ENCODE measurements at places on chromosomes 7 and 10.

DNA sequence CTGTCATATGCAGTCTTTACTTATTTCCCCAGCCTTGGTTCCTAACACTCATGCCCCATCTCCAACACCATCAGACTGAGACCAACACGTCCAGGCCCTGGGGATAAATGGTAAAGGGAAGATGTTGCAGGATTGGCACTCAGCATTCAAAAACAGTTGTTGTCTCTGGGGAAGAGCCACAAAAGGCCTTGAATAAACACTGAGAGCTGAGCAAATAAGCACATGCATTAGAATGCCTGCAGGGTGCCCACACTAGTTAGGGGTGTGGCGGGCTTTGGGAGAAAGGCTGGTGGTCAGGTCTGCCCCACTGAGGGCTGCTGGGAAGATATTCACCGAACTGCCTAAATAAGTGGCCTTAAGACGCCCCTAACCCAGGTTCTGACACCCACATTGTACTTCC lies 391.0 kb downstream of the GFRA1 start:
- DNase-seq: no peak

GRCh38 chr7:12728192-12728538 lies 40.7 kb downstream of the ARL4A start:
- no peak for DNase-seq

- DNase-seq: no peak
Observed at GRCh38 chr10:119205894-119206602, 1.3 kb upstream of the GRK5 start.

DNA sequence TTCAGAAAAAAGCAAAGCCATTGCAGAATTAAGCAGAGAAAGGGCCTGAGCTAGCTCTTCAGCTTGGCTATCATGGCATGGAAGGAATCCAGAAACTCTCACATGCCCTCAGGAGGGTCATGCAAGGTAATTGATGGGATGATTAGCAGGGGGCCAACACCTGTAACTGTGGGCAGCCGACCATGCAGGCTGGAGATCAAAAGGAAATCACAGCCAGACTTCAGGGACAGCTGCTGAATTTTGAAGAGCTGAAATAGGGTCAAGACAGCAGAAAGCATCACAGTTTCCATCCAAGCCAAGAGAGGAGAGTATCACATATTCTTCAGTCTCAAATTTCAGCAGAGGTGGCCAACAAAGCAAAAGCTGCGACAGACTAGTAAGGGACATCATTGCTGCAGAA lies 239.6 kb upstream of the STEAP1 start:
- DNase-seq: no peak

DNA sequence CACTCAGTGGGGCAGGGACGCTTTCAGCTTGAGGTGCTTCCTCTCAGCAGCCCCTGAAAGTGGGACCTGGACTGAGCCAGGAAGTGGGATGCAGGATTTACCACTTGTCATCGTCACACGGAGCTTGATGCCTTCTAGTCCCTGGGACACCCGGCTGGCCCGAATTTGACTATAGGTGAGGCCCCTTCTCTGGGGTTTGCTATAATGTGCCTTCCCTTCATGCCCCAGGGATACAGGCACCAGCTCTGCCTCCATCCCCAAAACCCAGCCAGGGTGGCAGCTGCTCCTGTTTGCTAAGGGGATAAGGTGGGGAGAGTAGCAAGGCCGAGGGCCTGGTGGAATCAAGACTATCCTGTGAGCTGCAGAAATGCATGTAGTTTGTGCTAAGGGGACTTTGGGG lies 235.0 kb downstream of the GLRX3 start:
- no peak for DNase-seq

DNA sequence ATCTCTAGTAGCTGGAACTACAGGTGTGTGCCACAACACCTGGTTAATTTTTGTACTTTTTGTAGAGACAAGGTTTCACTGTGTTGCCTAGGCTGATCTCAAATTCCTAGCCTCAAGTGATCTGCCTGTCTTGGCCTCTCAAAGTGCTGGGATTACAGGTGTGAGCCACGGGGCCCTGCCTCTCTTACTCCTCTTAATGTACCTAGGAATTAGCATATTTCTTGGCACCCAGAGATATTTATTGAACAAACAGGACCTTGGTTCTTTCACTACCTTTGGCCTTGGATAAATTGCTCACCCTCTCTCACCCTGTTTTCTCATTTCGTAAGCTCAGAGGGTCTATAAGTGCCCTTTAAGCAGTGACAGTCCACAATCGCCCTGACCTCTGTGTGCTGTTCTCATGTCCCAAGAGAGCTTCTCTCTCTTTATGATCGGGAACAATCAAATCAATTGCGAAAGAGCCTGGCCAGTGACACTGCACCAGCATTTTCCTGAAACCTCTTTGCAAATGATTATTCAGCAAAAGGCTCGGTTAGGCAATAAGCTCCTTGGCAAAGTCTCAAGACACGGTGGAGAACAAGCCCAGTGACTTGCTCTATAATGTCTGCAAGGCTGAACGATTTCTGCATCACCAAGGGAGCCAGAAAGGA lies 117.7 kb downstream of the APBB1IP start:
- no peak for DNase-seq

DNA sequence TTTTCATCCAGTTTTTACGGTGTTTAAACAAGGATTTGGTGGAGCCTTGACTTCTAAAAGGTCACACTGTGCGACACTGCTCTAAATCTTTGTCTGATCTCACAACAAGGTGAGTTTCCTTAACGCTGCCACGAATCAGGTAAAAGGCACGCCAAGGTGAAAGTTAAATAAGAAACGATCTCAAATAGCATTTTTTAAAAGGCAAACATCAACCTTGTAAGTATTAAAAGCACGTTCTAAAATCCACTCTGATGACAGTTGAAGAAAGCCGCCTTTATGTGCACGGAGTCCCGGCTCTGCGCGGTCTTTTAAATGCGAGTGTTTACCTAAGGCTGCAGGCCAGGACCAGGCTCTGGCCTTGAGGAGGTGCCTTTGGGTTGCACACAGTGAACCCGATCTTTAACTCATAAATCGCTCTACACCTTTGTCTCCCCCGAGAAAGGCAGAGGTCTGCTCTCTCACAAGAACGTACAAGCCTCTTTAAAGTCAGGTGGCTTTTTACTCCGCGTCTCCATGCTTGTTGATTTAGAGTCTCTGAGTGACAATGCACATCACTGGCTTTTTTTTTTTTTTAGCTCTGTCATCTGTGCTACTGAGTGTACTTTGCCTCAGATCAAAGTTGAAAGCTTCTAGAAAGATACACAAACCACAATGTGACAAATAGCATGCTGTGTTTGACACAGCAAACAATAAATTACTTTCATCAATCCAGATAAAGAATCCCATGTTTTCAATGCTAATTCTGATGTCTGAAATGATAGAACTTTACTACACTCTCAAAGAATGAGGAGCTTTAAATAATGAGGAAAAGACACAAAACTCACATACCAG lies 25.9 kb upstream of the RNF32 start:
- DNase-seq: no peak

GRCh38 chr7:127629268-127629854 lies 11.4 kb upstream of the PAX4 start:
- no peak for DNase-seq

- DNase-seq: no peak
Observed at GRCh38 chr10:92207061-92207460, 83.8 kb downstream of the CPEB3 start.

- no peak for DNase-seq
Observed at GRCh38 chr7:111841596-111842205, 279.4 kb upstream of the IMMP2L start.

DNA sequence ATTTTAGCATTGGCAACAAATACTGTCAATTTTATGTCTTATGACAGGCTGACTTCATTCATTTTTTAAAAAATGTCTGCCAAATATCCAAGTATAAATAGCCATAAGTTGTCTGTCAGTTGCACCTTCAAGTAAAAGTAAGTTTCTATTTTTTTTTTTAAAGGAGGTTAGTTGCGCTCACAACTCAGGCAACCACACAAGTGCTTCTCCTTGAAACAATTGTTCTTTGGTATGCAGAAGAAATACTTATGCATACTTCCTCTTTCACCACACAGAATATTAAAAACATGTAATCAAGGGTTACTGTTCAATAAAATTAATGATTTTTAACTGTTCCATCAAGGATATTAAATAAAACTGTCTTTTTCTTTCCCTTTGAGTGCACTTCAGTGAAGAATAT lies 97.9 kb downstream of the RTKN2 start:
- DNase-seq: no peak

GRCh38 chr10:62230344-62231121 lies 38.1 kb downstream of the RTKN2 start:
- DNase-seq: no peak

DNA sequence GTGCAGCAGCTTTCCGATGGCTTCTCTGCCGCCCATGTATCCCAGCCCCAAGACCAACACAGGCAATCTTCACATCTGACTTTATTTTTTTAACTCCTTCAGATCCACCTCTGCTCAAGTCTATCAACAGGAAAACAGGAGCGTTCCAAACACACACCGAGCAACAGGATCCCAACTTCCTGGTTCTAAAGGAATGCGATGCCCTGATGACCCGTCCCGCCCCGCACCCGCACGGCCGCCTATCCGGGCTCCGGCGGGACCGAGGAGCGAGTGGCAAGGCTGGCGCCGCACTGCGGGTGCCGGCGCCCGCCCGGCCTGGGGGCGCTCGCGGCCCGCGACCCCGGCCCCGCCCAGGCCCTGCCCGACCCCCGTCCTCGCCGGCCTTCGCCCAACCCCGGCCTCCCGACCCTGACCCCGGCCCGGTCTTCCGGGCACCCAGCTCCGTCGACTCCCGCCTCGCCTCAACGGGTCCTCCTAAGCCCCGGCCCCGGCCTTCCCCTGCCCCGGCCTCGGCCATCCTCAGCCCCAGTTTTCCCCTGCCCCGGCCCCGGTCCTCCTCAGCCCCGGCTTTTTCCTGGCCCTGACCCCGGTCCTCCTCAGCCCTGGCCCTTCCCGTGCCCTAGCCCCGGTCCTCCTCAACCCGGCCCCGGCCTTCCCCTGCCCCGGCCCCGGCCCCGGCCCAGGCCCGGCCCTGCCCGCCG lies 730 bp downstream of the LARP4B start:
- no peak for DNase-seq

GRCh38 chr10:86225103-86225782 lies 141.4 kb downstream of the GRID1 start:
- no peak for DNase-seq

- DNase-seq: no peak
Observed at GRCh38 chr7:6250364-6250833, 22.0 kb downstream of the CYTH3 start.

GRCh38 chr10:125691160-125691981 lies 8.4 kb upstream of the TEX36 start:
- DNase-seq: no peak

DNA sequence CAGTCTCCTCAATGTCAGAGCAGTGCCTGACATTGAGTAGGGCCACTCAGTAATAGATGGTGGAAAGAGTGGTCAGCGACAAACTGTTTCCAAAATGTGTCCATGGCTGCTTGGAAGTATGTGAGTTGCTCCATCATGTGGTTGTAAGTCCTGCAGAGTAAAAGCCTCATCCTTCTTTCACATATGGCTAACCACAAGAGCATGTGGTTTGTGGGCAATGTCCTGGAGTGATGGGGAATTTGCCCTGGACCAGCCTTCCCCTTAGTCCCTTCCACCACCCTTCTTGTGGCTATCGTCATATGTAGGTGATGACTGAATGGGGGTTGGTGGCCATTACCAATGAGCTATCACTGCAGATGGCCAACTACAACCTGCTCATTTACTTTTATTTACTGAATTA lies 33.0 kb upstream of the PLXNA4 start:
- no peak for DNase-seq

DNA sequence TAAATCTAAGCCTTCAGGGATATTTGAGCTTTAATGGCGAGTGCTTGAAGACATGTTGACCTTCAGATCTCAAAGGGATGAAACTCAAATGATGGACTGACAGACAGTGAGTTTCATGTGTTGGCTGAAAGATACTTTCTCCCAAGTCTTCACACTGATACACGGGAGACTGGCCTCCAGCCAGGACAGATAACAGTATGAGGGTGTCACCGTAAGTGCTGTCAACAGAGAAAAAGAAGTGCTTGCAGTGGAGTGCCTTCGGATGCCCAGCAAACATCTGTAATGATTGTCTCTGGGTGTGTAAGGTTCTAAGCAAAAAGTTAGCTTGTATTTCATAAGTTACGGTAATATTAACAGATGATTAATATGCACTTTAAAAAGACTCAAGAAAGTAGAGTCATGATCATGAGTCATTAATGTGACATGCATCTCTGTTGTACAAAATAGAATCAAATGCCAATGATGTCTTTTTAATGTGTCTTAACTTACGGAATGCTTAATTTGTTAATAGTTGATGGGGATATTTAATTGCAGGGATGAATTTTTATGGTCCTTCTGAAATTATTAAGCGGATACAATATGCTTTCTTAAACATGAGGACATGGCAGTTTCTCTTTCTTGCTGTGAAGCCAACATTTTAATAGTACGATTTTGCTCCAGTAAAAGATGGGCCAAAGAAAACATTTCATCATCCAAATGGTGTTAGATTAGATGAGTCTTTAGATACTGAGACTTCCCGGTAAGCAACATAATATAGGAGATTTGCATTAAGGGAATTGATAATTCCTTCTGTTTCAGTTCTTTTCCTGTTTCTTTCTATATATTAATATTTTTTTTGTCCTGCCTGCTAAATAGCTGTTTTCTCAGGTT lies 292.5 kb downstream of the GALNT17 start:
- no peak for DNase-seq

DNA sequence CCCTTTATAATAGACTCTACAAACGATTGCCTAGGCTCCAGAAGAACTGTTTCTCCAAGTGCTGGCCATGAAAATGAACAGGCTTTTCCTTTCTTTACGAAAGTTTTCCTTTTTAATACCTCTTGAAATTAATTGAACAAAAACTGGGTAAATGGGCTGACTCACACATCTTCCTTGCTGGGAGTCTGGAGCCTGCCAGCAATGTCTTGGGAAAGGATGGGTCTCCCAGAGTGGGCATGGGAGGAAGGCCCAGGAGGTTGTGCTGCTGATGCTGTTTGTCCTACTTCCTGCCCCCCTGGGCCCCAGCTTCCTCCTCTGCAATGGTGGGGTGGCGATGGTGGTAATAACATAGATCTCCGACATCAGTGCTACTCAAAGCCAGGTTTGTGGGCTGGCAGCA lies 174.1 kb downstream of the RPS24 start:
- no peak for DNase-seq

- no peak for DNase-seq
Observed at GRCh38 chr7:93927585-93927984, 6.0 kb downstream of the GNG11 start.

- no peak for DNase-seq
Observed at GRCh38 chr10:17454161-17455014, at the start of gene ST8SIA6. Gene ST8SIA6, minus strand, starts transcription at chr10:17454595. Its CDS starts 340 bp downstream, at chr10:17454255.

- no peak for DNase-seq
Observed at GRCh38 chr10:15782851-15783250, 63.1 kb upstream of the ITGA8 start.

DNA sequence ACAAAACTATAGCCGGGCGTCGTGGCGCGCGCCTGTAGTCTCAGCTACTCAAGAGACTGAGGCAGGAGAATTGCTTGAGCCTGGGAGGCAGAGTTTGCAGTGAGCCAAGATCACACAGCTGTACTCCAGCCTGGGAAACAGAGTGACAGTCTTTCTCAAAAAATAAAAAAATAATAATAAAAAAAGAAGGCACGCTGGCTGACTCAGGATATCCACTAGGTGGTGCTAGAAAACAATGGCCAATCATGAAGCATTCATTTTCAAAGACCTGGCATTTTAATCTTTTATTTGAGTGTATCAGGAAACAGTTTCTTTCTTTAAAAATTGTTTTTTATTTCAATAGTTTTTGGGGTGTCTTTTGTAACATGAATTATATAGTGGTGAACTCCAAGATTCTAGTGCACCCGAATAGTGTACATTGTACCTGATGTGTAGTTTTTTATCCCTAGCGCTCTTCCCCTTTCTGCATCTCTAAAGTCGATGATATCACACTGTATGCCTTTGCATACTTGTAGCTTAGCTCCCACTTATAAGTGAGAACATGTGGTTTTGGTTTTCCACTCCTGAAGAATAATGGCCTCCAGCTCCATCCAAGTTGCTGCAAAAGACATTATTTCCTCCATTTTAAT lies 88.6 kb downstream of the LYZL1 start:
- no peak for DNase-seq
